CD4-positive, alpha-beta T cell treated with Interleukin-1 beta for 1 hour (primary cell): ENCODE measurements at places on chromosomes 16 and 17.
A peak's percentile ranks its signal among the peaks of the same experiment; 100 is the strongest.

GRCh38 chr16:54277845-54278703 is 8.5 kb downstream of the IRX3 start:
- no peak for DNase-seq

GRCh38 chr17:4247361-4247970 is 16.3 kb downstream of the ANKFY1 start:
- no peak for DNase-seq

GRCh38 chr16:79449900-79450299 is 150.6 kb downstream of the MAF start:
- DNase-seq = no peak

DNA sequence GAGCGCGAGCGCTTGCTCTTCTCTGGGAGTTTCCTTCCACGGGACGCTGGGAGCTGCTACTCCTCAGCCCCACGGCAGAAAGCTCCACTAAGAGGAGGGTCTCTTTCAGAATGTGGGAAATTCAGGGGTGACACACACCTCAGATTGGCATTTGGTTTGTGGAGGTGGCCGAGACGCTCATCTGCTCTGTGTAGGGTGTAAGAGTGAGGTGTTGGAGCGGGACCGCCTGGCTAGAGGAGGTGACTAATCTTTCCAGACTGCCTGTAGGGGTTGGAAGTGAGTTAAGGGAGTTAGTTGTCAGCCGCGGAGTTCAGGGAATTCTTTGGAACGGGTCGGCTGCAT is 735 bp downstream of the PSMD11 start:
- peak; percentile 20 for DNase-seq

DNA sequence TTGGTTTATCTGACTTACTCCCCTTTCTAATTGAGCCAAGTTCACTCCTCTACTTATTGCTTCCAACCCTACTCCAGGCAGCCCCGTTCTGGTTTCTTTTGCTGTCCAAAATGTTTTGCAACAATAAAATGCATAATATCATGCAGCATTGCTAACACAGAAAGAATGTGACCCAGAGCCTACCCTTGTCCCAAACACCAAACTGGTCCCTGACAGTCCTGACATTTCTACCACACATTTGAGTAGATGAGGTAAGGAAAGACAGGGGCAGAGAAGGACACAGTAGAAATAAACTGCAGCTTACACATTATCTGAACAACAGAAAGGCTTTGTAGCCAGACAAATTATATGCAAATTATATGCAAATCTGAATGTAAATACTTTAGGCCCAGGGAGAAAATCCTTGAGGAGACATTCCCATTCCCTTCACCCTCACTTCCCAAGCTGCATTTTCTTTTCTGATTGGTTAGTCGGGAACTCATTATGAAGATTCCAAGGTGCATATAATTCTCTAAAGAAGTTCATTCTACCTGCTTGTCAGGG is 31.6 kb downstream of the SOX9 start:
- DNase-seq = no peak

- DNase-seq = no peak
Observed at GRCh38 chr17:31623990-31624389, 232.5 kb downstream of the RAB11FIP4 start.

DNA sequence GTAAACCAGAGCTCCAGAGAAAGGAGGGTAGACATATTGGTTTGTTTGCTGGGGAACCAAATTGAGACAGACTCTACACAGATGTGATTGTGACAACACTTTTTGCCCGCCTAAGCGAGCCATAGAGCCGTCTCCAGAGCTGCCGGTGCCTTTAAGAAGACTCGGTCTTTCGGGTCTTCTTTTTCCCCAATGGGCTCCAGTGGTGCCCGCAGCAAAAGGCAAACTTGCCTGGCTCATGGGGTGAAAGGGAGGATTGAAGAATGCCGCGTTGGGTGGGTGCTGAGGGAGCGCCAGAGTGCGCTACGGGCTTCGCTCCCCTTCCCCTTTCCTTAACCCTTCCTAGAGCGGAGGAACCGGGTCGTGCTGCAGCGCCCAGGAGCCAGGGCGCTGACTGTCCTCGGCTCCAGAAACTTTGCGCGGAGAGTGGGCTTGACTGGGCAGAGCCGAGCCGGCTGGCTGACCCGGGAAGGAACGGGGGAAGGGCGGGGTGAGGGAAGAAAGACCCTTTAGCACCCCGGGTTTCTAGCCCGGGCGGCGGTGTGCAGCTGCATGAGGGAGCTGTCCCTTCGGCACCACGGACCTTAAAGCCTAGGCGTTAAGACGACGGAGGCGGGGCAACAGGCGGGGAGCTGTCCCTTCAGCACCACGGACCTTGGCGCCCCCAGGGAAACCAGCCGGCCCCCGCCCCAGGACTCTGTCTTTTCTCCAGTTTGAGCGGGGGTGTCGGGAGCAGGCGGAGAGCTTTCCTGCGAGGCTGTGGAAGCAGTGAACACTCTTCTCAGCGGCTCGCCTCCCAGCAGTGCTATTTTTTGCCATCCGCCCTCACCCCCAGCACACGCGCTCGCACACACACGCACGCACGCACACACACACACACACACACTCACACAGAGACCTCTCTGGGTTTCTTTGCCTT is at the start of gene CACNG3:
CACNG3 (plus strand) TSS at position 880 of the 916 bp plus-strand sequence. CDS start 420 bp downstream, outside the sequence.
- DNase-seq = peak; percentile 32

DNA sequence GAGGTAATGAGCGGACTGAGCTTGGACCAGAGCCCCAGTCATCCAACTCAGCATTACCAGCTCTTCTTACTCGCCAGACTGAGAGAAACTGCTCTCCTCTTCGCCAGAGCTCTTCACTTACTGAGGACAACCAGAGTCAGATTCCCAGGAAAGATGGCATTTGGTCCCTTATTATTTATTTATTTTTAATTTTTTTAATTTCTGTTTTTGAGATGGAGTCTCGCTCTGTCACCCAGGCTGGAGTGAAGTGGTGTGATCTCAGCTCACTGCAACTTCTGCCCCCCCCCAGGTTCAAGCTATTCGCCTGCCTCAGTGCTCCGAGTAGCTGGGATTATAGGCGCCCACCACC is 23.3 kb downstream of the DEXI start:
- DNase-seq = no peak

DNA sequence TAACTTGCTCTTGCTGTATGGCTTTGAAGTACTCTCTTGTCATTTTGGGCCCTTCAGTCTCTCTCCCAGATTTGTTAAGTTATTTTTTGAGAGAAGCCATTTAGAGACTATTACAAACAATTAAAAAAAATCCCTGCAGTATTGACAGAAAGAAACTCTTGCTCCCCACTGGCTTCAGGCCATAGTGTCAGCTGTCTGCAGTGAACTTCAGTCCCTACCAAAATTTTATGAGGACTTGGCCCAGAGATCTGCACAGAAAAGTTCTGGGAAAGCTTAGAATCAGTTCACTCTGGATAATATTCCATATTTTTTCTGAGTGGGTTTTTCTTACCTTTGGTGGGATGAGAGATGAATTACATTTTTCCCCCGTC is 30.9 kb upstream of the SUPT4H1 start:
- no peak for DNase-seq

DNA sequence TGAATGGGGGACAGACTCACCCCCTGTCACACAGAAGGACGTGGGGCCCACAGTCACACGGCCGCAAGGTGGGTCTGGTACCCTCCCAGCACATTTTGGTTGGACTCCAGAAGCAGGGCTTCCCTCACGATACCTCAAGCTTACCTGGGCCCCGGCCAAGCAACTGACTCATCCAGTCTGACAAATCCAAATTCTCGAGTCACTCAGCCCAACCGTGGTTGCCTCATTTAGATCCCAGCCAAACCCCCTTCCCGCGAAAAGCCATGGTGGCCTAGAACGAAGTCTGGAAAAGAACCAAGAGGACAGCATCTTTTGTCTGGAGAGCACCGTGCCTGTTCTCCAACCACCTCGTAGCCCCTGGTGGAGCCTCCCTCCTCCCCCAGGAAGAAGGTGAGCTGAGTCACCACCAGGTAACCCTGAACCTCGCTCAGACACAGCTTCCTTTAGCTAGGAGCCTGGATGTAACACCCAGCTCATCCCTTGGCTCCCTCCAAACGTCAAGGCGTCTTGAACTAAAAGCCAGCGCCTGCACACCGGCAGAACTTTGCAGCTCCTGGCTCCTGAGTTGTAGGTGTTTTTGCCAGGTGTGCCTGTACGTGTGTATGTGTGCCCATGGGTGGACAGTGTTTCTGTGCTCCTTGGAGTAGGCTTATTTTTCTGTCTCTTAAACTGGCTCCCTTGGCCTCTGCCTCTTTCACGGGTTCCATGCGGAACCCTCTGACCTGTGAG is 78.9 kb downstream of the CMIP start:
- no peak for DNase-seq

- no peak for DNase-seq
Observed at GRCh38 chr17:18963126-18964017, 11.4 kb downstream of the SLC5A10 start.

- peak; percentile 29 for DNase-seq
Observed at GRCh38 chr16:53282975-53283946, 151.0 kb upstream of the RBL2 start.

- DNase-seq = no peak
Observed at GRCh38 chr16:23788685-23789084, 33.9 kb downstream of the CHP2 start.

GRCh38 chr17:81132770-81133723 is 32.3 kb upstream of the PVALEF start:
- no peak for DNase-seq

GRCh38 chr17:19003543-19004420 is 782 bp downstream of the FAM83G start:
- peak; percentile 19 for DNase-seq

DNA sequence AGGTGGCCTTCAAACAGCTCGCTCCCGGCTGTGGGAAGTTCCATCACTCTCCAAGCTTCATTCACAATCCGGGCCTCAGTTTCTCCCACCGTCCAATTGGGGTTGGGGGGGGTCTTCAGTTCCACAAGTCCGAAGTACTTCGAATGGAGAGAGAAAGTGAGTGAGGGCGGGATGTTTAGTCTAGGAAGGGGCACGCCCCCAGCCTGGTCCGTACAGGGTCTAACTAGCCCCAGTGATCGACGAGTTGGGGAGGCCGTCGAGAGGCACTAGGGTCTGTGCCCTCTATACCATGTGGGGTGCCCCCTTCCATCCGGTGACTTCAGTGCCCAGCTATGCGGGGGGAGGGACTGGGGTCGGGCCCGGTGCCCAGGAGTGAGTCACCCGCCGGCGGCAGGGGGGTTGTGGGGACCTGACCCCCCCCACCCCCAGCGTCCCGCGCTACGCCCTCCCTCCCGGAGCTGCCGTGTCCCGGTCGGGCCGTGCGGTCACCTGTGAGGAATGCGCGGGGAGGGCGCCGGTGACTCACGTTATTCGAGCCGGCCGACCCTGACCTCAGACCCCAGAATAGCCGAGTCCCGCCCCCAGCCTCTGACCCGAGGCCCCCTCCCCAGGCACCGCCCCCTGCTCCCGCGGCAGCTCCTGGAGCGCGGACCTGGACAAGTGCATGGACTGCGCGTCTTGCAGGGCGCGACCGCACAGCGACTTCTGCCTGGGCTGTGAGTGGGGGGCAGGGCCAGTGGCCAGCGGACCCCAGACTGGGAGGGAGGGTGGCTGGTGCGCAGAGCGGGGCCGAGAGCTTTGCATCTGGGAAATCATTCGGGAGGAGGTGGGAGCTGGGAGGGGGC is 658 bp downstream of the TNFRSF12A start:
- DNase-seq = peak; percentile 68
